Osteoblast (primary cell): ENCODE measurements at places on chromosomes 11 and 22. TPM values are rescaled to one million over a fixed set of nuclear protein-coding genes. Genes with fewer than 3 reads are reported as not detected.
A peak's percentile ranks its signal among the peaks of the same experiment; 100 is the strongest.

MMP12 gene
- total RNA-seq, result under 0.01 and 0.36 TPM in 2 replicates

KRTAP5-6 gene
- total RNA-seq, result not detected in 2 replicates

PRPF19 gene
- total RNA-seq, result 39.8 and 46.0 TPM in 2 replicates

KRTAP5-2 gene
- not detected in 2 replicates for total RNA-seq

TRIM49 gene
- not detected in 2 replicates for total RNA-seq

DEPDC7 gene
- total RNA-seq, result 13.3 and 14.5 TPM in 2 replicates

CRYBB2 gene
- total RNA-seq, result not detected in 2 replicates

OR51E2 gene
- not detected in 2 replicates for total RNA-seq

CBL gene
- total RNA-seq, result 9.0 and 9.7 TPM in 2 replicates

CHRM1 gene
- total RNA-seq, result under 0.01 TPM in 1 of 2 replicates, not detected in the other

GRCh38 chr11:128759597-128759996 lies 65.7 kb downstream of the FLI1 start:
- peaks cover 17% of the 10 kb centered on the region for H3K4me1 ChIP-seq
- H3K4me3 ChIP-seq, result no peak overlapping the region
- peak; percentile 88 for DNase-seq

DNA sequence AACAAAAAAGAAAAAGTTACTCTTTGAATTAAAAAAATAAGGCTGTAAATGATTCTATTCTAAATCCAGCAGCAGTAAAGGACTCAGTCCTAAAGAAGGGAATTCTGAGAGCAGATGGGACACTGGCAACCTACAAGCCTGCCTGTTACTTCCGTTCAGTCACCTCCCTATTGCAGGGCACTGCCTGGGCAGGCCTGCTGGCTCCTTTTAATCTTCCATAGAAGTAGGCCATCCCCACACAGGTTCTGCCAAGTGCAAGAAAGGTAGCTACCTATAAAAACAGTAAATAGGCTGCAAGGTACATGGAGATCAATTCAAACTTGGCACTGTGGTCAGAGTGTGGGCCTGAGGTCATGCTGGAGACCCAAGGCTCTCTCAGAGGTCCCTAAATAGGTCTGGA lies 136.4 kb downstream of the TRIM44 start:
- H3K4me1 ChIP-seq, result peaks cover 38% of the 10 kb centered on the region
- H3K4me3 ChIP-seq, result no peak overlapping the region
- no peak for DNase-seq
- H3K27ac ChIP-seq, result no peak overlapping the region

DNA sequence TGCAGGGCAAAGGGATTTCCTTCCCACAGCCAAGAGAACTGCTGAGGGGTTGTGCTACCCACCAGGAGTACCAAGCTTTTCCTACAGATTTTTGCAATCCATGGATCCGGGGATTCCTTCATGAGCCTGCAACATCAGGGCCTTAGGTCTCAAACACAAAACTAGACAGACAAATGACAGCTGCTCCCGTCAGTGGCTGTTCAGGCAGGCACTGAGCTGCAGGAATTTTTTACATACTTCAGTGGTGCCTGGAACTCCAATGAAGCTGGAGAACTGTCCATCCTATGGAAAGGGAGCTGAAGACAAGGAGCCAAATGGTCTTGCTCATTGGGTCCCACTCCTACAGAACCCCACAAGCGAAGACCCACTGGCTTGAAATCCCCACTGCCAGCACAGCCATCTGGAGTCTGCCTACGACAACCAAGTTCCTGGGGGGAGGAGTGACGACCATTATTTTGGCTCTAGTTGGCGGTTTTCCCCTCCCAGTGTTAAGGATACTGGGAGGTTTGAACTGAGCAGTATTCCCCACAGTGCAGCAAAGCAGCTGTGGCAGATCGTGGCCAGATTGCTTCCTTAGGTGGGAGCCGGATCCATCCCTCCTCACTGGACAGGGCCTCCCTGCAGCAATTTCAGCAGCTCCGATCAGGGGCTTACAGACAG lies 157.7 kb upstream of the TMEM45B start:
- no peaks in the 10 kb centered on the region for H3K36me3 ChIP-seq
- no peak for DNase-seq
- no peak overlapping the region for H3K4me3 ChIP-seq

- DNase-seq, result peak; percentile 54
- no peaks in the 10 kb centered on the region for H3K4me1 ChIP-seq
- H3K4me3 ChIP-seq, result no peak overlapping the region
- H3K27me3 ChIP-seq, result peaks cover 13% of the 10 kb centered on the region
Measured at GRCh38 chr11:70747285-70747684, 349.0 kb downstream of the CTTN start.

GRCh38 chr11:96257036-96257435 lies 86.0 kb downstream of the MAML2 start:
- no peaks in the 10 kb centered on the region for H3K27me3 ChIP-seq
- peaks cover 49% of the 10 kb centered on the region for H3K4me1 ChIP-seq
- H3K27ac ChIP-seq, result peak overlapping the region; percentile 29
- DNase-seq, result no peak
- no peak overlapping the region for H3K4me3 ChIP-seq
- H3K36me3 ChIP-seq, result no peaks in the 10 kb centered on the region

DNA sequence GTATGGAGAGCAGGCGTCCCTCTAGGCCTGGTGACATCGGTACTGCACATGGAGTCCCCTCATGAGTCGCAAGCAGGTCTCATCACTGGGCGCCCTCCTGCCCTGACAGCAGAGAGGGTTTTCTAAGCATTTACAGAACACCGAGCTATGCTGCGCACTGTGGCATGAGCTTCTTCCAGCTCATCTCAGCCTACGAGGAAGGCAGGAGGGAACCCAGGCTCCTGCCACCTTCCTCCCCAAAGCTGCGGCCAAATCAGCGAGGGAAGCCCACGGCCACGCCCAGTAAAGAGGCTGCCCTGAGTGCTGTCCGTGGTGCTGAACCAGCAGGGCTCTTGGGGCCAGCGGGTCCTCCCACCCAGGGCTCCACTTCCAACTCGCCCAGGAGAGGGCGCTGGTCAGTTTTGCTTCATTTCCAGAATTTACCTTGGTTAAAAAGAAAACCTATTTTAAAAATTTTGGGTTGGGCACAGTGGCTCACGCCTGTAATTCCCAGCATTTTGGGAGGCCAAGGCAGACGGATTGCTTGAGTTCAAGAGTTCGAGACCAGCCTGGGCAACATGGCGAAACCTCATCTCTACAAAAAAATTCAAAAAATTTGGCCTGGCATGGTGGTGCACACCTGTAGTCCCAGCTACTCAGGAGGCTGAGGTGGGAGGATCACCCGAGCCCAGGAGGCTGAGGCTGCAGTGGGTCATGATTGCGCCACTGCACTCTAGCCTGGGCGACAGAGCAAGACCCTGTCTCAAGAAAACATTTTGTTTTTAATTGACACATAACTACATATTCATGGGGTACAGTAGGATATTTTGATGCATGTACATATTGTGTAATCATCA lies 34.2 kb downstream of the PHF21B start:
- peak; percentile 97 for DNase-seq
- H3K36me3 ChIP-seq, result no peaks in the 10 kb centered on the region
- no peaks in the 10 kb centered on the region for H3K4me1 ChIP-seq
- H3K27me3 ChIP-seq, result peaks cover 25% of the 10 kb centered on the region

DNA sequence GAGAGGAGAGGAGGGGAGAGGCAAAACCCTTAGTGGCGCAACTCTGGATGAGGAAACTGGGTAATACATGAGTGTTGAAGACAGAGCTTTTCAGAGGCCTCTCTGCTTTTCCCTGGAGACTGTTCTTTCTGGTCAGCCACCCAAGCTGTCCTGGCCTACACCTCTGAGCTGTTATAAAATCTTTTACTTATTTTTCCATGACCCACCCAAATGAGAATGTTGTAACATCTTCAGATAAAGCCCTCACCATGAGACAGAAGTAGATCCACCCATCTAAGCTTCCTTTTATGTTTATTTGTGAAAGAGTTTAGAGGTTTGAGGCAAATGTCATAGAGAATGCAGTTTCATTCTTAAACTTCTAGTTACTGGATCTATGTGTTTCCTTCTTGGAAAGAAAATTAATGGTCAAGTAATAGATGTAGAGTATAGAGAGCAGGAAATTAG lies 20.3 kb upstream of the APLP2 start:
- H3K27me3 ChIP-seq, result peaks cover 4% of the 10 kb centered on the region
- H3K27ac ChIP-seq, result no peak overlapping the region
- no peaks in the 10 kb centered on the region for H3K36me3 ChIP-seq
- no peak for DNase-seq
- no peak overlapping the region for H3K4me3 ChIP-seq

DNA sequence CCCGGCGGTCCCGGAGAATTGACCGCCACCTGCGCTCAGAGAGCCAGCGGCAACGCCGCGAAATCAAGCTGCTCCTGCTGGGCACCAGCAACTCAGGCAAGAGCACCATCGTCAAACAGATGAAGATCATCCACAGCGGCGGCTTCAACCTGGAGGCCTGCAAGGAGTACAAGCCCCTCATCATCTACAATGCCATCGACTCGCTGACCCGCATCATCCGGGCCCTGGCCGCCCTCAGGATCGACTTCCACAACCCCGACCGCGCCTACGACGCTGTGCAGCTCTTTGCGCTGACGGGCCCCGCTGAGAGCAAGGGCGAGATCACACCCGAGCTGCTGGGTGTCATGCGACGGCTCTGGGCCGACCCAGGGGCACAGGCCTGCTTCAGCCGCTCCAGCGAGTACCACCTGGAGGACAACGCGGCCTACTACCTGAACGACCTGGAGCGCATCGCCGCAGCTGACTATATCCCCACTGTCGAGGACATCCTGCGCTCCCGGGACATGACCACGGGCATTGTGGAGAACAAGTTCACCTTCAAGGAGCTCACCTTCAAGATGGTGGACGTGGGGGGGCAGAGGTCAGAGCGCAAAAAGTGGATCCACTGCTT lies 25.5 kb downstream of the GNAZ start:
- H3K36me3 ChIP-seq, result no peaks in the 10 kb centered on the region
- no peak for DNase-seq
- no peak overlapping the region for H3K27ac ChIP-seq
- H3K4me3 ChIP-seq, result no peak overlapping the region

DNA sequence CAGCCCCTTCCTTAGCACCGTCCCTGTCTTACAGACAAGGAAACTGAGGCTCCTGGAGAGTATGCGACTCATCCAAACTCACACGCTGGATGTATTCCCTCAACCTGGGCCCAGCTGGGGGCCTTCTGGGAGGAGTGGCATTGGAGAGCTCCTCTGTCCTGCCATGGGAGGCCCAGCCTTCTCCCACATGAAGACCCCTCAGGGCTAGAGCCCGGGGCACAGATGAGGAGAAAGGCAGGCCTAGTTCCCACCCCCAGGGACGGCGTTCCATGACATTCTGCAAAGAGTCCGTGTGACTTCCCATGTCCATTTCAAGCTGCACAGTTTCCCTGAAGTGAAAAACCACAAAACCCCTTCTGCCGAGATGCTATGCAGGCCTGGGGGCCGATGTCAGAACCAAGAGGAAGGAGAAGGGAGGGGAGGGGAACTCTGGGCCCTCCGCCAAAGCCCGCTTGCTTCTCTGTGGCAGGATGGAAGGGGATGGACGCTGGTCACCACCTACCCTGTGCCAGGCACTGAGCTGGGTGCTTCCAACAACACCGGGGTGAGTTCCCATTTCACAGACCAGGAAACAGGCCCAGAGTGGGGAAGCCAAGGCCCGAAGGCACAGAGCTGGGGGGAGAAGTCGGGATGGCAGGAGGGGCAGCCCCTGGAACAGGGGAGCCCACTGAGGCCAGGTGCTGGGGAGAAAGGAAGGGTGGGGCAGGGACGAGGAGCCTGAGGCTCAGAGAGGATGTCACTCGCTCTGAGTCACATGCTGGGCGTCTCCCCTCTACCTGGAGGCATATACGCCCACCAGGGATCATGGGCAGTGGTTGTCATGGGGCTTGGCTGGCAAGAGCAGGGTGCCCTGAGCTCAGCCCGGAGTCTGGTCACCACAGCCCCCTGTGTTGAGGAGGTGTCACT lies 15.7 kb downstream of the RAC2 start:
- H3K4me3 ChIP-seq, result no peak overlapping the region
- no peak overlapping the region for H3K27ac ChIP-seq
- peak; percentile 86 for DNase-seq
- peaks cover 29% of the 10 kb centered on the region for H3K4me1 ChIP-seq
- H3K36me3 ChIP-seq, result peaks cover 19% of the 10 kb centered on the region

- DNase-seq, result no peak
- no peak overlapping the region for H3K4me3 ChIP-seq
- peaks cover 22% of the 10 kb centered on the region for H3K27me3 ChIP-seq
- no peak overlapping the region for H3K27ac ChIP-seq
Measured at GRCh38 chr11:60985991-60986915, 14.8 kb downstream of the CD6 start.

DNA sequence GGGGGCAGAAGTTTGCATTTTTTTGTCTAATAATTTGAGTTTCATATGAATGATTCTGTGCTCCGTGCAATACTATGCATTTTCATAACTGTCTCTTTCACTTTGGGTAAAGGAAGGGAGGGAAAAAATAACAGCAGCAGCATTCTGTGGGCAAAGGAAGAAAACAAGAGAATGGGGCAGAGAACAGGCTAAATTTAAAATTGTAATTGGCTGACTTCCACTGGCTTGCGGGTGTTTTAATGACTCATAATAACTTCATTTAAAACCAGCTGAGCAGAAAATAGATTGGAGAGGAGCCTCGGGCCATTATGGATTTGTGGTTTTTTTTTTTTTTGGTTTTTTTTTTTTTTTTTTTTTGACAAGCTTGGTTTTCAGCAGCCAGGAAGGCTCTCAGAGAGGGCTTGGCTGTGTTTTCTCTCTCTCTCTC lies 107.4 kb downstream of the ZBTB16 start:
- peaks cover 81% of the 10 kb centered on the region for H3K27me3 ChIP-seq
- DNase-seq, result peak; percentile 89
- no peak overlapping the region for H3K27ac ChIP-seq
- no peak overlapping the region for H3K4me3 ChIP-seq
- H3K36me3 ChIP-seq, result no peaks in the 10 kb centered on the region
- H3K4me1 ChIP-seq, result peaks cover 31% of the 10 kb centered on the region

GRCh38 chr11:19055016-19055415 lies 5.5 kb downstream of the MRGPRX2 start:
- peak; percentile 72 for DNase-seq
- no peak overlapping the region for H3K27ac ChIP-seq
- peaks cover 43% of the 10 kb centered on the region for H3K27me3 ChIP-seq
- no peaks in the 10 kb centered on the region for H3K36me3 ChIP-seq

DNA sequence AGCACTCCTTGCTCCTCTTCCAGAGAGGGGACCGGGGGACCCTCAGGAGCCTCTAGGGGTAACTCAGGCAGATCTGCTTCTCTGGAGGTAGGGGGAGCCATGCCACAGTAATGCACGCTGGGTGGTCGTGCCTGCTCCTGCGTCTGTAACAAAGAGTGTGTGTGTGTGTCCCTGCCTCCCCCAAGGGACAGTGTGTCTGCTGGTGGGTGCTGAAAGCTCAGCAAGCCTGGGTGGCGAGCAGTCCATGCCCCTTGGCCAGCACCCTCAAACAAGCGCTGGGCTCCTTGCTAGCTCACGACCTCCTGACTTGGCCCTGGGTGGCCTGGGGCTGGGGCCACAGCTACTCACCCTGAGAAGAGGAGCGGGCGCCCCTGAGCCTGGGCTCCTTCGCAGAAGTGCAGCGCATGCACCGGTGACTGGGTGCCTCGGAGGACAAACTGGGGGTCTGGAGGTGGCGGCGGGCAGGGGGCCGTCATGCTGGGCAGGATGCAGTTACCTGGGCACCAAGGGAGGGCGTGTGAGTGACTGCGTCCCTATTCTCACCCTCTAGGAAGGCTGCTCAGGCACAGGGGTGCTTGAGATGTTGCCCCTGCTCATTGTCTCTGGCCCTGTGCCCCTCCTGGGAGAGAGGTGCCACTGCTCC lies 33.7 kb downstream of the GNB1L start:
- no peak overlapping the region for H3K4me3 ChIP-seq
- H3K4me1 ChIP-seq, result no peaks in the 10 kb centered on the region
- no peaks in the 10 kb centered on the region for H3K36me3 ChIP-seq
- peak; percentile 67 for DNase-seq
- no peak overlapping the region for H3K27ac ChIP-seq

GRCh38 chr22:20533095-20533878 lies 25.9 kb downstream of the MED15 start:
- no peaks in the 10 kb centered on the region for H3K27me3 ChIP-seq
- peaks cover 35% of the 10 kb centered on the region for H3K36me3 ChIP-seq
- H3K27ac ChIP-seq, result peak overlapping the region; percentile 97
- H3K4me1 ChIP-seq, result peaks cover 46% of the 10 kb centered on the region
- DNase-seq, result no peak
